ENCODE measurements at places on chromosomes 5 and 9. TPM values are rescaled to one million over a fixed set of nuclear protein-coding genes. Genes with fewer than 3 reads are reported as not detected.

GABRP gene
- total RNA-seq = 31.4 TPM

PCDHA1 gene
- total RNA-seq = not detected

C9orf153 gene
- 0.79 TPM for total RNA-seq

C1QTNF2 gene
- total RNA-seq = 12.3 TPM

HRCT1 gene
- not detected for total RNA-seq

RMRP gene
- 94,985 TPM for total RNA-seq

RAPGEF1 gene
- 23.1 TPM for total RNA-seq

CAMK4 gene
- total RNA-seq = 6.0 TPM

C5orf63 gene
- 3.6 TPM for total RNA-seq

ENTPD2 gene
- 8.0 TPM for total RNA-seq

CAMK2A gene
- 4.0 TPM for total RNA-seq

SCGB3A2 gene
- total RNA-seq = not detected

BOD1 gene
- 47.4 TPM for total RNA-seq

THBS4 gene
- total RNA-seq = 12.3 TPM

FEM1C gene
- total RNA-seq = 32.7 TPM

ZSWIM6 gene
- total RNA-seq = 10.1 TPM

CTXN3 gene
- total RNA-seq = not detected

FASTKD3 gene
- 10.7 TPM for total RNA-seq

EGFLAM gene
- 22.2 TPM for total RNA-seq

PTGES gene
- total RNA-seq = 9.1 TPM

TRMT10B gene
- 7.1 TPM for total RNA-seq

PRUNE2 gene
- total RNA-seq = 13.6 TPM

IRX1 gene
- 14.4 TPM for total RNA-seq

OR1J1 gene
- not detected for total RNA-seq

DROSHA gene
- 68.2 TPM for total RNA-seq

NOL8 gene
- 29.0 TPM for total RNA-seq

SPATA31A3 gene
- not detected for total RNA-seq

SLCO6A1 gene
- not detected for total RNA-seq

ANKDD1B gene
- 1.6 TPM for total RNA-seq

SLC36A2 gene
- 0.20 TPM for total RNA-seq

RACK1 gene
- total RNA-seq = 2,753 TPM

EQTN gene
- 1.4 TPM for total RNA-seq

CCDC69 gene
- total RNA-seq = 7.0 TPM

NIPSNAP3A gene
- total RNA-seq = 41.6 TPM

SLCO4C1 gene
- total RNA-seq = 4.2 TPM

TICAM2 gene
- total RNA-seq = 2.2 TPM

PCDHB4 gene
- 1.6 TPM for total RNA-seq

SH3TC2 gene
- total RNA-seq = 4.4 TPM

GFRA3 gene
- total RNA-seq = 4.3 TPM

GPR151 gene
- not detected for total RNA-seq

PPP3R2 gene
- total RNA-seq = not detected

RECK gene
- total RNA-seq = 50.8 TPM

CENPH gene
- total RNA-seq = 8.7 TPM

SPATA31E1 gene
- total RNA-seq = not detected

LEAP2 gene
- 0.79 TPM for total RNA-seq

ZDHHC21 gene
- total RNA-seq = 27.6 TPM

SLC31A2 gene
- total RNA-seq = 17.0 TPM

GKAP1 gene
- 5.6 TPM for total RNA-seq

RAD23B gene
- total RNA-seq = 78.5 TPM

LURAP1L gene
- 21.3 TPM for total RNA-seq

TNFSF15 gene
- total RNA-seq = 0.59 TPM

SUSD3 gene
- 3.0 TPM for total RNA-seq

KYAT1 gene
- total RNA-seq = 3.4 TPM

CDC20B gene
- not detected for total RNA-seq

Data from skin of body (tissue), 3 donors.